ENCODE measurements at places on chromosomes 2 and 18.
A peak's percentile ranks its signal among the peaks of the same experiment; 100 is the strongest.

GRCh38 chr2:66874411-66874810, 439.5 kb downstream of the MEIS1 start:
- H3K36me3 ChIP-seq = no peaks in the 10 kb centered on the region
- no peaks in the 10 kb centered on the region for H3K27me3 ChIP-seq
- H3K4me1 ChIP-seq = no peaks in the 10 kb centered on the region
- H3K4me3 ChIP-seq = no peak overlapping the region
- no peak for DNase-seq

- H3K27me3 ChIP-seq = no peaks in the 10 kb centered on the region
- H3K27ac ChIP-seq = no peak overlapping the region
Measured at GRCh38 chr2:72625366-72625765, 200.5 kb downstream of the EXOC6B start.

DNA sequence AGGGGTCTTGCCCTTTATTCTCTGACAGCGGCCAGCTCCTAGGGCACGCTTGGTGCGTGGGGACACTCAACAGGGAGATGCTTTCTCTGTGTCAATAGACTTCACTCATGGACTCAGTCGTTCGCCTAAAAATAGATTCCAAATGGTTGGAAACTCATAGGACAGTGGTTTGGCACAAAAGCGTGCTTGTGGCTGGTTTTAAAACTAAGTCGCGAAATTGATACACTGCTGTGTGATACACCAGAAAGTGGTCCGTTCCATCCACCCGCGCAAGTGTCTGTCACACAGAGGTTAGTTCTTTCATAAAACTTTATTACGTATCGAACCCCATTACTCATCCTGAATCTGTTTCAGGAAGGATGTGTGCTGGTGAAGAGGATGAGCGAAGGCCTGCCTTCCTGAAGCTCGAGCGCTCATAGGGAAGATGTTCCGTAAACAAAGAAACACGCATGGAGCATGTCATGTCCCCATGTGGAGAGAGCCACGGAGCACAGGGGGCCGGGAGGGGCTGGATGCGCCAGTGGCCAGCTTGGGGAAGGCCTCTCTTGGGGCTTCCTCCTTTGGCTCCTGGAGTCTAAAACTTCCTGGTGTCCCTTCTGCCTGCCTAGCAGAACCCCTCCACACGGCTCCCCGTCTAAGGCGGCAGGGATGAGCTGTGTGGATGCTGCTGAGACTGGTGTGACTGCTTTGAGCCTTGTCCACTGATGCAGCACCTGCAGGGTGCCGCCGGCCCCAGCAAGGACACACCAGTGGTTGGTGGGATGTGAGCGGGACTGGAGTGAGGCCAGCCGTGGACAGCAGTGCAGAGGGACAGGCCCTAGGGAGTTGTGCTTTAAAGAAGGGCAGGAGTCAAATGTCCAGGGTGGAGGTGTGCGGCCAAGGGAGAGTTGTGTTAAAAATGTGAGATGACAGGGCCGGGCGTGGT, 207.2 kb downstream of the GBX2 start:
- H3K27me3 ChIP-seq = no peaks in the 10 kb centered on the region
- no peak for DNase-seq
- H3K4me1 ChIP-seq = no peaks in the 10 kb centered on the region

DNA sequence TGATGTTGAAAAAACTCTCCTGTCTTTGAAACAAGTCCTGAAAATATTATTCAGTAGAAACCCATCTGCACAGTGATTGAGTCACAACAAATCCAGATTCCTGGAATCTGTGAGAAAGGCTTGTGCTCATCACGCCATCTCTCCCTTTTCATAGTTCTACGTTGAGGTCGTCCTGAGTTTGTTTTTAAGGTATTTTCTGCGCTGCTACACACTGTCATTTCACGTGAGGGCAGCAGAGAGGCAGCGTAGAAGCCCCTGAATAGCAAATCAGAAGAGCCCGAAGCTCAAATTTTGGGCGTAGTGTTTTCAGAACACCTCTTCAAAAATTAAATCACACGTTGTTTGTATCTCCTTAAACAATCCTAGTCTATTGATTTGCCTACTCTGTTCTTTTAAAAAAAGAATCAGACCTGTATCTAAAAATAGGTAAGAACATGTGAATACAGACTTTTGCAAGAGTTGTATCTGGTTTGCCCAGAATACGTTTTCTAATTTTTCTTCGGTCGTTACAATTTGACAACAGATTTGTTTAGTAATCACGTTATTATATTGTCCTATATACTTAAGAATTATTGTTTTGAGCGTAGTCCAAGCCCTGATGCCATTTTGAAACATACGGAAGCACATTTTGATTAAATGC, 61.6 kb upstream of the SLC38A11 start:
- H3K27me3 ChIP-seq = no peaks in the 10 kb centered on the region
- no peak overlapping the region for H3K27ac ChIP-seq
- peak; percentile 73 for DNase-seq
- no peaks in the 10 kb centered on the region for H3K36me3 ChIP-seq
- no peak overlapping the region for H3K4me3 ChIP-seq

- H3K36me3 ChIP-seq = no peaks in the 10 kb centered on the region
- no peak overlapping the region for H3K4me3 ChIP-seq
- no peaks in the 10 kb centered on the region for H3K4me1 ChIP-seq
Measured at GRCh38 chr2:71851094-71851750, 296.4 kb downstream of the CYP26B1 start.

- H3K4me3 ChIP-seq = no peak overlapping the region
- H3K27me3 ChIP-seq = no peaks in the 10 kb centered on the region
Measured at GRCh38 chr2:133986881-133987795, 266.7 kb upstream of the MGAT5 start.

DNA sequence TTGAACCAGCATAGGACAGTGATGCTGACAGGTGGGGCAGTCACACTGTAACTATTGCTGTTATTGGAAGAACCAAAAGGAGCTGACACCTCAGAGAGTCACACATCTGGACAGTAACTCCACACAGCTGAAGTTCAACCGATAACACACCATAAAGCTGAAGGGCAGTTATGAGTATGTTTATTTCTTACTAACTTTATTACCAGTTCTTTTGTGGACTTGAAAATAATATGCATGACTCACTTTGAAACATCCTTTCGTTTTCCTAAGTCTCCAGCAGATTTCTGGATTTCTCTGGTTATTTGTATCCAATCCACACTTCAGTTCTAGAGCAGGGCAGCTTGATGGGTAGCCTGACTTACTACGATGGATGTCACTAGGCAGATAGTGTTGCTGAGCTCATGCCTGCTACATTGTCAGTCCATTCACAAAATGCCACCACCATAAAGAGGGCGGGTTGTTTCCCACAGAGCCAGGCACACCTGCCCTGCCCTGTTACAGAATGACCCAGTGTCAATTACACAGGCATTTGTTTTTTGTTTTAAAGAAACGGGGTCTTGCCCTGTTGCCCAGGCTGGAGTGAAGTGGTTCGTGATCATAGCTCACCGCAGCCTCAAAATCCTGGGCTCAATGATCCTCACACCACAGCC, 8.4 kb upstream of the AGBL5 start:
- H3K27me3 ChIP-seq = no peaks in the 10 kb centered on the region
- no peak overlapping the region for H3K27ac ChIP-seq
- no peaks in the 10 kb centered on the region for H3K4me1 ChIP-seq
- no peak overlapping the region for H3K4me3 ChIP-seq
- no peak for DNase-seq

DNA sequence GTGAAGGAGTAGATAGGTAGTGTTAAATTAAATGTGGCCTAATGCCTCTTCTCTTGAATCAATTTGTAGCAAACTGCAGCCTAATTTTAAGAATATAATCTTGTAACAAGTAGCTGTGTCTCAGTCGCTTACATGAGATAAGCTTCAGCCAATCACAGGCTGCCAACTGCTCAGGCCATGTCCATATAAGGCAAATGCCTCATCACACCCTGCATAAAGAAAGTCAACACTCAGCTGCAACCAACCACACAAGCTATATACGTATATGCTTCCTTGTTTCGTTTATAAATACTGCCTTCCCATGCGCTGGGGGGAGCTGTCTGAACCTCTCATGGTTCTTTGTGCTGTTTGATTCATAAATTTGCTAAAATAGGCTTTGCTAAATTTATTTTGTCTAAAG, 476.3 kb downstream of the TRIB2 start:
- H3K27ac ChIP-seq = no peak overlapping the region
- peak; percentile 63 for DNase-seq
- H3K27me3 ChIP-seq = no peaks in the 10 kb centered on the region
- no peaks in the 10 kb centered on the region for H3K36me3 ChIP-seq
- no peaks in the 10 kb centered on the region for H3K4me1 ChIP-seq

DNA sequence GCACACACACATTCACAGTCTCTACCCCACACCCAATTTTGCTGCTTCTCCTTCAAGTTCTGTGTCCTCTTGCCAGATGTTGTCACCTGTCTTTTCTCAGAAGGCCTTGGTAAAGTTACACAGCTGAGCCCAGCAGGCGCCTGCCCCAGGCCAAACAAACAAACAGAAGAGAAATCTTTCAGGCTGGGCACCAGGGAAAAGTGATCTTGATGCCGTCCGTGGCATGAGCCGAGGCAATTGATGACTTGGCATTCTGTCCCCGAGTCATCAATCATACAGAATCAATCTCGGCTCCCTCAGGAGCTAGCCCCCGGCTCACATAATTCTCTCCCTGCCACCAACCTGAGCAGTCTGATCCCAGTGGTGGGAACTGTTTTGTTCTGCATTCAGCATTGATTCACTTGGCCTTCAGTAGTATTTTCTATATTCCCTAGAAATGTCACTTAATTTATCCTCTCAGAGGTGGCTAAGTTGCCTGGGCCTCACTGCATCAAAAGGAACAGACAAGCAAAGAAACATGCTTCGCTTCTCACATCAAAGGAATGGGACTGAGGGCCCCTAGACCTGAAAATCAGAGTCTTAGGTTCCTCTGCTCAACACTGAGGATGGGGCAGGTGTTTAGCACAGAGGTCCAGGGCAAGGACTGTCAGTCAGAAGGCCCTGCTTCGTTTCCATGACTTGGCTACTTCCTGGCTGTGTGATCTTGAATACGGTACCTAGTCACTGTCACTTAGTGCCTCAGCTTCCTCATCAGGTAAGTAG, 278.8 kb upstream of the CELF4 start:
- DNase-seq = peak; percentile 20
- H3K36me3 ChIP-seq = no peaks in the 10 kb centered on the region
- H3K4me3 ChIP-seq = no peak overlapping the region
- H3K27me3 ChIP-seq = no peaks in the 10 kb centered on the region
- no peaks in the 10 kb centered on the region for H3K4me1 ChIP-seq

Measured in mesendoderm (in vitro differentiated cells).